Renal cortex interstitium (tissue), 15 donors: ENCODE measurements at places on chromosomes 12 and 14. TPM values are rescaled to one million over a fixed set of nuclear protein-coding genes. Genes with fewer than 3 reads are reported as not detected.

DNA sequence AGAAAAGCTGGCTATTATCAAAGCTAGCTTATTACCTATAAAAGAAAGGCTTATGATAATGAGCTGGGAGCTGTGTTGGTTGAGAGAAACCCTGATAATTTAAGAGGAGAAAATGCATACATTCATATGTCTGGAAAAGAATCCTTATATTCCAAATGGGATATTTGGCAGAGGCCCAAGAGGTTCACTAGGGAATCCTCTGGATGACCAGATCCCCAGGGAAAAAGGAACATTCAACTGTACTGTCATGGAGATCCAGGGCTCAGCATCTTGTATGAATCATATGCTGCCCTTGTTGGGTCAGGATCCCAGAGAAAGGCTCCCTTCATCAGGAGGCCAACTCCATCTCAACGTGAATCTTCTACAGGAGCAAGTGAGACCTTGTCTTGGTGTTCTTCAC, 16.6 kb upstream of the FBXO34 start:
- DNase-seq: no peak

- no peak for DNase-seq
Measured at GRCh38 chr12:6074427-6074826, 50.0 kb downstream of the VWF start.

DNA sequence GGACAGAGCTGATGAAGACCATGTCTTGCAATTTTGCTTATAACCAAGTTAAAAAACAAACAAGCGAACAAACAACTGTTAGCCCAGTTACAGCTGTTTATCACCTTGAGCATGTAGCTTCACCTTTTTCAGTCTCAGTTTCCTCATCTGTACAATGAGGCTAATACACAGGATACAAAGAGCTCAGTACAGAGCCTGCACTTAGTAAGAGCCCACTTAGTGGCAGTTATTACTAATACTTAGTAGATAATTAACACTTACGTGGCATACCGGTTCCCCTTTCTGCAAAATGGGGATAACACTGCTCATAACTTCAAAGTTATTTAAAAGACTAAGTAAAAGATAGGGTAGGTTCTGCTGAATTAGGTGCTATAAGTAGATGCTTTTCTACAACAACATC, 228.0 kb downstream of the MON2 start:
- no peak for DNase-seq

DNA sequence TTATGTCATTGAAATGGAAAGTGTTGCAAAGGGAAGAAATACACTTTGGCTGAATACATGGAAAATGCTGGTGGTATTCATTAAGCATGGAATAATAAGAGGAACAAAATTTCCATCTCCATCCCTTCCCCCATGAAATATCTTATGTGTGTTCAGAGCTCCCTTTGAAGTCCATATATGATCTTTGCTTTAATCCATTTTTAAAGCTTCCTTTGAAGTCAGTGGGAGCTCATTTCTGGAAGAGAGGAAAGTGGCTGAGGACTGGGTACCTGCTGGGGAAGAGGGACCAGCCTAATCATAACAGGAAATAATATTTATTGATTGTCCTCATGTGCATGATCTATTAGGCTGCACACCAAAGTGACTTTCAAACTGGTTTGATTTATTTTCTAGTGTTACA, 49.2 kb downstream of the AKAP6 start:
- DNase-seq: no peak

Gene CD163L1
- 1.6 TPM for polyA plus RNA-seq

GRCh38 chr12:131901431-131902331, 7.3 kb downstream of the ULK1 start:
- no peak for DNase-seq

Gene MFAP5
- 0.64 TPM for polyA plus RNA-seq

Gene LRRK2
- polyA plus RNA-seq: 28.5 TPM

GRCh38 chr14:67167420-67168109, 21.7 kb upstream of the GARIN2 start:
- DNase-seq: peak; percentile 2
